ENCODE measurements at places on chromosomes 16 and 17. TPM values are rescaled to one million over a fixed set of nuclear protein-coding genes. Genes with fewer than 3 reads are reported as not detected.

Gene AANAT
- total RNA-seq, result not detected

Gene PHLPP2
- 8.9 TPM for total RNA-seq

Gene ACSM5
- total RNA-seq, result 0.52 TPM

Gene KRTAP4-5
- not detected for total RNA-seq

Gene GJC1
- 24.5 TPM for total RNA-seq

Gene NGFR
- total RNA-seq, result 20.4 TPM

Gene NXPH3
- total RNA-seq, result 0.52 TPM

Gene VPS35
- total RNA-seq, result 107 TPM
